A549 treated with AZD2906 at 1 μM for 4 hours (cell line): ENCODE measurements at places on chromosomes 2 and 18. TPM values are rescaled to one million over a fixed set of nuclear protein-coding genes. Genes with fewer than 3 reads are reported as not detected.

Gene GPR45
- 0.06 TPM in 1 of 5 replicates, not detected in the others for total RNA-seq

Gene ANKMY1
- total RNA-seq: 8.5 to 10.6 TPM (median 9.9 TPM) in 5 replicates

Gene INHBB
- total RNA-seq: 23.1 to 29.9 TPM (median 26.3 TPM) in 5 replicates

Gene MYOM1
- total RNA-seq: 0.10 to 0.32 TPM (median 0.13 TPM) in 5 replicates

Gene GRHL1
- total RNA-seq: 0.93 to 1.3 TPM (median 1.1 TPM) in 5 replicates

Gene SERPINB3
- total RNA-seq: 0.06 to 0.14 TPM (median 0.09 TPM) in 5 replicates

Gene ABHD3
- 17.1 to 18.8 TPM (median 18.5 TPM) in 5 replicates for total RNA-seq

Gene IL1B
- total RNA-seq: 0.07 to 0.21 TPM (median 0.14 TPM) in 5 replicates

Gene FTCDNL1
- total RNA-seq: 1.9 to 3.0 TPM (median 2.6 TPM) in 5 replicates

Gene INHA
- 0.21 to 0.59 TPM (median 0.52 TPM) in 5 replicates for total RNA-seq

Gene SNORC
- 4.1 to 11.5 TPM (median 10.4 TPM) in 5 replicates for total RNA-seq

Gene NT5DC4
- total RNA-seq: 0.06 to 0.94 TPM in 2 of 5 replicates, not detected in the others

Gene KCNF1
- total RNA-seq: 19.4 to 39.2 TPM (median 29.8 TPM) in 5 replicates

Gene ACKR3
- total RNA-seq: 9.3 to 15.6 TPM (median 10.9 TPM) in 5 replicates

Gene CNGA3
- total RNA-seq: 0.02 to 0.11 TPM (median 0.03 TPM) in 4 of 5 replicates, not detected in the other

Gene GPR155
- 0.11 to 0.45 TPM (median 0.19 TPM) in 5 replicates for total RNA-seq

Gene APLF
- 0.48 to 0.61 TPM (median 0.56 TPM) in 5 replicates for total RNA-seq

Gene PROM2
- 0.02 to 0.34 TPM (median 0.08 TPM) in 3 of 5 replicates, not detected in the others for total RNA-seq

Gene IFT172
- total RNA-seq: 7.7 to 8.7 TPM (median 8.3 TPM) in 5 replicates

Gene B3GNT7
- 1.8 to 2.4 TPM (median 2.2 TPM) in 5 replicates for total RNA-seq

Gene GPAT2
- 0.02 TPM in 1 of 5 replicates, not detected in the others for total RNA-seq

Gene HIBCH
- 12.5 to 15.3 TPM (median 14.6 TPM) in 5 replicates for total RNA-seq

Gene WDFY1
- total RNA-seq: 29.7 to 36.6 TPM (median 34.8 TPM) in 5 replicates

Gene ZNF2
- 2.9 to 4.6 TPM (median 3.4 TPM) in 5 replicates for total RNA-seq

Gene PAIP2B
- total RNA-seq: 0.20 to 0.27 TPM (median 0.23 TPM) in 5 replicates

Gene ZNF532
- total RNA-seq: 19.5 to 26.6 TPM (median 21.4 TPM) in 5 replicates

Gene KLHL14
- not detected in 5 replicates for total RNA-seq

Gene SMCHD1
- 11.4 to 19.5 TPM (median 13.2 TPM) in 5 replicates for total RNA-seq
